ENCODE measurements at places on chromosomes 11 and 22.

- no peak for DNase-seq
These were observed 679 bp upstream of the DPP3 start for GRCh38 chr11:66479394-66480116.

GRCh38 chr11:122509091-122509490, 146.4 kb upstream of the UBASH3B start:
- no peak for DNase-seq

- no peak for DNase-seq
These were observed 30.6 kb upstream of the TSKU start for GRCh38 chr11:76752321-76753143.

DNA sequence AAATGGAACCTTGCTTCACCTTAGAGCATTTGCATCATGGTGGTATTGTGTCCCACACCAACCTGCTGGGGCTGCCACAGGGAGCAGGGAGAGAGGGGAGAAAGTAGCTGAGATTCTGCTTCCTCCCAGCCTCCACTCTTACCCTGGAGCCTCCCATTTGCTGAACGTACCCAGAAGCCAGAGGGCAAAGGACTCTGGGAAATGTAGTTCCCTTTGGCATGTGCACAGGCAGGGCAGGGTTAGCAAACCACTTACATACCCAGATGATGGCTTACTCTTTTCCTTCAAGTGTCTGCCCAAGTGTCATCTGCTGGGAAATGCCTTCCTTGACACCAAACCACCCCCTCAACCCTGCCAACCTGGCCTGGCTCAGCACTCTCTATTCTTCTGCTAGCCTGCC, 16.9 kb downstream of the SMIM38 start:
- DNase-seq: no peak

DNA sequence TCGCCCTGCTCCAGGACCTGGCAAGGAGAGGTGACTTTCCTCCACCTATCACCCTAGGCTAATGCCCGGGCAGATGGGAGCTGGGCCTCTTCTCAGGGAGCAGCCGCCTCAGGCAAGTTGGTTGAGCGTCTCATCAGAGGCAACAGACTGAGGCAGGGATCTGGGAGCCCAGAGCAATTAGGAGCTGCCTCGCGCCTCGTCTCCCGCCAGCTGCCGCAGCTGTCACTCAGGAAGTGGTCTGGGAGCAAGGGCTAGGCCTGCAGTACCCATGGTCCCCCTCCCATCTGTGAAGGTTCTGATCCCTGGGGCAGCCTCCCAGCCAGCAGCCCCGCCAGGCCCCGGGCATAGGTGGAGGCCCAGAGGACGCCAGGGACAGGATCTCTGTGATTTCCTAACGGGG, 4.6 kb upstream of the CABP7 start:
- no peak for DNase-seq

GRCh38 chr11:99548264-99548663, 527.5 kb downstream of the CNTN5 start:
- DNase-seq: no peak

GRCh38 chr11:65525546-65526480, 930 bp downstream of the SCYL1 start:
- no peak for DNase-seq
